ENCODE measurements at places on chromosomes 12 and 14.

GRCh38 chr12:130744274-130744673, 28.2 kb upstream of the RIMBP2 start:
- DNase-seq: no peak

- peak; percentile 3 for DNase-seq
These were observed 11.0 kb downstream of the TPH2 start for GRCh38 chr12:71949646-71950045.

DNA sequence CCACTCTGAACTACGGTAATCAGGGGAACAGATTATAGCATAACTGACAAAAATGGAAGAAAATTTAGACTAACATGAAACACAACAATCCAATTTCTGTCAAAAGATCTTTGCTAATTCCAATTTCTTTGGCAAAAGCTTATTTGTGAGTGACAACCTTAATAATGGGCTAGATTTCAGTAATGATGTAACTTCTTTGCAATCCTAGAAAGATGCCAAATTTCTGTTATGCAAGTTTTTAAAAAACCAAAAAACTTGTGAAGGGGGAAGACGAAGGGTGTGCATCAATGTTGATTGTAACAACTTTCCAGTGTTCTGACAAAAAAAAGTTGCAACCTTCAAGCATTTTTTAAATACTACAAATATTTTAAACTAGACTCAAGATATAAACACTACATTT, 59.9 kb downstream of the DICER1 start:
- DNase-seq: no peak

DNA sequence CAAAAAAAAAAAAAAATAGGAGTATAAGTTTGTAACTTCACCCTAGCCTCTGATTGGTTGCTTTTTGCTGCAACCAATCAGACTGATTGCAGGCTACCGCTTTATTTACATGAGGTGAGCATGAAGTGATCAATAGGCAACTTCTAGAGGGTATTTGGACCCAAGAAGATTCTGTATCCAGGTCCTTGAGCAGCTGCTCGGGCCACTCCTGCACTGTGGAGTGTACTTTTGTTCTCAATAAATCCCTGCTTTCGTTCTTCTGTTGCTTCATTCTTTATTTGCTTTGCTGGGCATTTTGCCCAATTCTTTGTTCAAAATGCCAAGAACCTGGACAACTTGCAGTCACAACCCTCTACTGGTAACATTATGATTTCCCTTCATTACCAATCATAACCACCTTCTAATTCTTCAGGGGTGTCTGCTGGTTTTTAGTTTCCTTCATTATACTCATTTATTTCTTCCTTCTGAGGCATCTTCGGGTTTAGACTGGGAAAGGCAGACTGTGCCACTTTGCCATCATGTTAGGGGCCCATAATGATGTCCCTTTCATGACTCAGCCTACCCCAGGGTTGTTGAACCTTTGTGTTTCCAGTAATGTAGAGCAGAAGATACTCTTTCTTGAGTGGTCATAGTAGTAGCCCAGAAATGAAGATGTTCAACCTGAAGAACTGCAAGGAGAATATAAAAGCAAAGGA, 43.4 kb upstream of the LIMA1 start:
- DNase-seq: no peak

GRCh38 chr12:128025589-128026245, 241.3 kb upstream of the TMEM132C start:
- DNase-seq: no peak

- DNase-seq: no peak
These were observed 298.5 kb downstream of the NPAS3 start for GRCh38 chr14:33237115-33237740.

DNA sequence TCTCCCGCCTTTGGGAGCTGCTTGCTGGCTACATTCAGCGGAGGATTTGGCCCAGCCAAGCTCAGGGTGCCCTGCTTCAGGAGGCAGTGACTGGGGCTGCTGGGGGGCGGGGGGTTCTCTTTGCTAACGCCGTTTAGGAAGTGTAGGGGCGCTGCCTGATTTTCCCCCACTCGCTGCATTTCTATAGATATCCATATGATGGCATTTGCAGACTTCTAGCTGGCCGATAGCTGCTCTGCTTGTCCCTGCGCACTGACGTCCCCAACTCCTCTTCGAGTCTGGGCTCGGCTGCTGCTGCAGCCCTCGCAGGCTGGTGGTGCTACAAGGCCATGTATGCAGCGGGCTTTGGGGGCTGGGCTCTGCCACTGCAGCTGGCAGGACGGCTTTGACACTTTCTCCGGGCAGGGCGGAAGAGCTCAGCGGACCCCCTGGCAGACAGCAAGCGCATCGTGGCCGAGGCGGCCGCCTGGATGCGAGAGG, 3.1 kb downstream of the LRFN5 start:
- DNase-seq: no peak

- no peak for DNase-seq
These were observed 183.8 kb upstream of the HMGA2 start for GRCh38 chr12:65640489-65640901.

- no peak for DNase-seq
These were observed 6.6 kb downstream of the PLBD1 start for GRCh38 chr12:14560904-14561574.

- DNase-seq: no peak
These were observed 37.1 kb downstream of the LMO3 start for GRCh38 chr12:16568873-16569272.

DNA sequence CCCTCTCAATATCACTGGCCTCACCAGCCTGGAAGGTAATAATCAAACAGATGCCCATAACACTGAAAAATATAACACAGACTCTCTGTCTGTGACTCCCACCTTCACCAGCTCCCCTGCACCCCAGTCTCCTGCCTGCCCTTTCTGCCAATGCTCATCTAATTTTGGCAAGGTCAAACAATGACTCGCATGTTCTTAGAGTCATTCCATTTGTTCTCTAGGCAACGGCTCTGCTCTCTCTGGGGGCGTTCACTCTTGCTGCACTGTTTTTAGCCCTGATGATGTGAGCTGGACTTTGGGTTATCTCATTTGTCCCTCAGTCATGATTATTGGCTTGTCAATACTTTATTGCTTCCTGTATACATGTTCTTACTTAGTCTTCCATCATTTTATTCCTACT, 691.8 kb downstream of the FLRT2 start:
- DNase-seq: no peak

DNA sequence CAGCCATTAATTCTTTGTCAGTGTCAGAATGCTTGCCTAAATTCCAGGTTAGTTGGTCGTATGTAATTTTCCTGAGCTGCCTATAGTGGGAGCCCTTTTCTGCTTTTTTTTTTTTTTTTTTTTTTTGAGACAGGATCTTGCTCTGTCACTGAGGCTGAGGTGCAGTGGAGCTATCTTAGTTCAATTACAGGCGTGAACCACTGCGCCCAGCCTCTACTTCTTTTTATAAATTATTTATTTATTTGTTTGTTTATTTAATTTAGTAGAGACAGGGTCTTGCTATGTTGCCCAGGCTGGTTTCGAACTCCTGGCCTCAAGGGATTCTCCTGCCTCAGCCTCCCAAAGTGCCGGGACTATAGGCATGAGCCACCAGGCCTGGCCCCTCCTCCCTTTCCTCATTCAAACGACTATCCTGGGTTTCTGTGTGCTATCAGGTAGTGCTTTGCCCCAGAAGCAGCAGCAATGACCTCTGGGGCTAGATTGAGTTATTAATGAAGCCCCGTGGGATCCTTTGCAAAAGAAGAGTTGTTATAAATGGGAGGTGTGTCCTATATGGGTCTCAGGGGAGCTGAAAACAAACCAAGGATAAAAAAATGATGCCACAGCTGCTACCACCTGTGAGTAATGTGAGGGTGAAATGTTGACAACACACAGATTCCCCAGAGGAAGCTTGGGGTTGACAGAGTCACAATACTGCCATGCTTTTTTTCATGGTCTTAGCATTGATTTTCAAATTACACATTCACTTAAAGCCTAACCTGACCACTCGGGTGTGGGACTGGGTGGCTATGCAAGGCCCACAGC, 34.6 kb upstream of the NFKBIA start:
- no peak for DNase-seq

GRCh38 chr12:50720085-50720484, 43.8 kb upstream of the ATF1 start:
- DNase-seq: no peak

GRCh38 chr12:78338054-78338785, 507.5 kb downstream of the NAV3 start:
- DNase-seq: no peak

DNA sequence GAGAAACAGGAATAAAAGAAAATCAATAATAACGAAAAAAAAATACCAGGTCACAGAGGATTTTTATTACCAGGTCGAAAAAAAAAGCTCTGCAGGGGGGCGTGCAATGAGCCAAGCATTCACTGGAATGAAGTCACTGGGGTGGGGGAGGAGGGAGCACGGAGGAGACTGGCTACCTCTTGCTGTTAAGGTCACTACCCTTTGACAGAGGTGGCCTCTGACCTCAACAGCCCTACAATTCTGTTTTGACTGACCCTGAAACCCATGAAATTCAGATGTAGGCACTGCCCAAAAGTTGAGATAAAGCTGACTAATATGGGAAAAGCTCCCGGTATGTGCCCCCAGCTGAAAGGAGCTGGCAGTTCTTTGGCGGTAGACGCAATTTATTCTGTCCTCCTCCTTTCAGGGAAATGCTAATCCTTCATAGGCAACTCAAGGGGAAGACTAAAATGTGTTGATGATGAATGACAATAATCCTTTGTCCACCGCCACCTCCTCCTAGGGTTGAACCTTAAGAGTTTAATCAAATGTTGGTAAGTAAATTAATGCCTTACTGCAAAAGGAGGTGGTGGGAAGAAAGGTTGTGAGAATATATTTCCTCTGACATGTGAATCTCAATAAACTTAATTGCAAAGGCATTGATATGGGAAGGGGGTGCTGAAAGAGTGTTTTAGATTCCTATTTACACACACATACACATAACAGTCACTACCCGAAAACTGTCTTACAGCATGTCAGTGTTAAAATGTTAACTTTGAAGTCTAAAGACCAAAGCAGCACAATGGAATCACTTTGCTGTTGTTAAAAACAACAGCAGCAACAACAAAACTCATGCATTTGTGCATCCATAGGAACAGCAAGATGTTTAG, 6.3 kb upstream of the RIC8B start:
- no peak for DNase-seq

- DNase-seq: no peak
These were observed 12.1 kb downstream of the ZFHX2 start for GRCh38 chr14:23539248-23540140.

GRCh38 chr14:70595443-70596185, 4.8 kb downstream of the MED6 start:
- no peak for DNase-seq

GRCh38 chr14:39988939-39989338, 556.7 kb upstream of the FBXO33 start:
- DNase-seq: peak; percentile 7

DNA sequence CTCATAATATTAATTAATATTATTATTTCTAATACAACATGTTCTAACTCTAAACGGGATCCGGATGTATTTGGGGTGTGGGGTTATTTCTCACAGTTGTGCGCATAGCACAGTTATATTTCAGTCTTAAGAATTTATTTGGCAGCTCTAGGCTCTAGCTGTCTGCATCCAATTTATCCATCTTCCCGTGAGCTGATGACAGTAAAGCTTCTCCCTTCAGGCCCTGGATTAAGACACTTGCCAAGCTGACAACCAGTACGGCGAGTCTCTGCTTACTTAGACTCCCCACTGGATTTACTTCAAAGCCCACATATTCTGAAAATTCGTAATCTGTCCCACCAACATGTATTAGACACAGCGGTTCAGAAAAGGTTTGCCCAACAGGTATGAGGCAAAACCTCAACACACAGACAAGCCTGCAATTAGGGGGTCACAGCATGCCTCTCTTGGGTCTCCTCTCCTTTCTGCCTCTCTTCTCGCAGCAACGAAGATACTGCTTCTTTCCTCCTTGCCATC, 232.9 kb upstream of the TMTC1 start:
- no peak for DNase-seq

DNA sequence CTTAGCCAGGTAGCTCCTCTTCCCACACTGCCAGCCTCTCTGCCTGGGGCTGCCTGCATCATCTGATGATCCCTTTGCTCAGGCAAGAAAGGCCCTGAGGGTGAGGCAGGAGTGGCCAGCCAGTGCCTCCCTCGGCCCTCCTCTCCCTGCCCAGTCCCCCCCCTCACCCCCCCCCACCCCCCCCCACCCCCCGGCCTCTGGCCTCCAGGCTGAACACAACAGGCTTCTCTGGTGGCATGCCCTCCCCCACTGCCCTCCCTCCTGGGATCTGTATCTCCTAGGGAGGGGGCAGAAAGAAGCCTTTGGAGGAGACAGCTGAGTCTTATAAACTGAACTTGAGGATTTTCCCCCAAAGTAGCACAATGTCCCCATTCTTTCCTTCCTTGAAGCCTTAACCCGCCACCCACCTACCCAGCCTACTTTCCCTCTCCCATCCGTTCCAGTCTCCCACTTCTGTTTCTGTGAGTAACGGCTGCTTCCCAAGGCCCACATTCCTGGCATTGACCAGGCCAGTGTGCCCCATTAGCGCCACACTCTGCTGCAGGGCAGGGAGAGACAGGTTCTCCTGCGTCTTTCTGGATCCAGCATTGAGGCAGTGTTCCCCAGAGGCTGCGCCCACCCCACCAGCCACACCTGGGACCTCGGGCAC, 82.1 kb downstream of the B4GALNT3 start:
- DNase-seq: no peak

- peak; percentile 26 for DNase-seq
These were observed 552 bp upstream of the SCN8A start for GRCh38 chr12:51590347-51591015.

DNA sequence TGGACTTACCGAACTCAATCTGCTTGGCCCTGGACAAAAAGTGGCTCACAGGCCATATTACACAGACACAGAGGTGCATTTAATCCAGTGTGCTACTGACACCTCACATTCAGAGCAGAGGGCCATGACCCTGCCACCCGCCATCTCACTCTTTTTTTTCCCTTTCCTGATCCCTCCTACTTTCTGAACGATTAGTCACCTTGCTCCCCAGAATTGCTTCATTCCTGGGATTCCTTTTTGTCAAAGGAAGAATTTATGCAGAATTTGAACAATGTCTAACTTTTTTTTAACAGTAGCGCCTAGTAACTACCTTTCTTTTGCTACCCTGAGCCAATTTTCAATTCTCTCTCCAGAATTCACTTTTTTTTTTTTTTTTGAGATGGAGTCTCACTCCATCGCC, 4.6 kb downstream of the PKP2 start:
- DNase-seq: no peak

DNA sequence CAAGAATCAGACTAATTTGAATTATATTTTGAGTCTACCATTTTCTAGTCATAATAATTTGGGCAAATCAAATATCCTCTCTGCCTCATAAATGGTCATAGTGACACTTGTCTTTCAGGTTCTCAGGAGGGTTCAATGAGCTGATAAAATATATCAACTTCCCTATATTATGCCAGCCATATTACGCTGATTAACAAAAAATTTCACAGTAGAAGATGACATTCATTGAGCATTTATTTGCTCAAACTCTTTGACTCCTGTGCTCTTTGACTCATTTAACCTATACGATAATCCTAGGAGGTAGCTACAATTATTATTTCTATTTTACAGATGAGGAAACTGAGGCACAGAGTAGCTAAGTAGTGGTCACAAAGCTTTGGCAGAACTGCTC, 60.0 kb upstream of the CCDC91 start:
- no peak for DNase-seq

DNA sequence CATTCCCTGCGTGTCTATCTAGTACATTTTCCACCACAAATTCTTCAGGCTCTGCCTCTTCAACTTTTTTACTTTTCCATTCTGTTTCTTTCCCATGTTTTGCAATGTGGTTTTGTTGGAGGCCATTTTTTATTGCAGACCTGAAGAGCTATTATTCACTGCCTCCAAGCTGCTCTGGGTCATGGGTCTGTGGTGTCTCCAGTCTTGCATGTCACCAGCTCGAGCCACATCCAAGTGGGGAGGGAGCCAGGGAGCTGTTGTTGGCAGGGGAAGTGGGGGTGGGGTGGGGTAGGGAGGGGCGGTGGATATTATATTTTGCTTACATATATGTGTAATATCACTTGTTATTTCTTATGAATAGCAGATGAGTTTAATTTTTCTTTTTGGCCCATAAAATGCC, 69.1 kb downstream of the VEZT start:
- DNase-seq: no peak

All from NCI-H2081 treated with DMSO at 0.1 percent for 48 hours (cell line).